ENCODE measurements at places on chromosomes 3 and 15. TPM values are rescaled to one million over a fixed set of nuclear protein-coding genes. Genes with fewer than 3 reads are reported as not detected.
A peak's percentile ranks its signal among the peaks of the same experiment; 100 is the strongest.

DNA sequence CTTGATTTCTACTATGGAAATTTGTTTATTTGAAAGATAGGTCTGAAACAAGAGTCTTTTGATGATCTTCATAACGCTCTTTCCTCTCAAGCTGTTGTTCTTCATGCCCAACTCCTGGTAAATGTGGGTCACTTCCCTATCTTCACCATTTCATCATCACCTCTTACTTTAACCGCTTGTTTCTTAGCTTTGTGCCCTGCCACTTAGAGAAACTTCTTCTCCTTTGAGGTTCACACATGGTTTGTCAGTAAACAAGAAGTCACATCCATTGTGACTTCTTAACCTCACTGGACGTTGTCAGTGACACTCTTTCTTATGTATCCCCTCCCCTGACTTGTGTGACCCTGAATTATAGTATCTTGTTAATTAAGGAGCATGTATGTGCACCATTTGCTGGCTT is 16.9 kb upstream of the P2RY13 start:
- DNase-seq = no peak

- no peak for DNase-seq
Observed at GRCh38 chr15:37081983-37082382, 18.4 kb downstream of the MEIS2 start.

DNA sequence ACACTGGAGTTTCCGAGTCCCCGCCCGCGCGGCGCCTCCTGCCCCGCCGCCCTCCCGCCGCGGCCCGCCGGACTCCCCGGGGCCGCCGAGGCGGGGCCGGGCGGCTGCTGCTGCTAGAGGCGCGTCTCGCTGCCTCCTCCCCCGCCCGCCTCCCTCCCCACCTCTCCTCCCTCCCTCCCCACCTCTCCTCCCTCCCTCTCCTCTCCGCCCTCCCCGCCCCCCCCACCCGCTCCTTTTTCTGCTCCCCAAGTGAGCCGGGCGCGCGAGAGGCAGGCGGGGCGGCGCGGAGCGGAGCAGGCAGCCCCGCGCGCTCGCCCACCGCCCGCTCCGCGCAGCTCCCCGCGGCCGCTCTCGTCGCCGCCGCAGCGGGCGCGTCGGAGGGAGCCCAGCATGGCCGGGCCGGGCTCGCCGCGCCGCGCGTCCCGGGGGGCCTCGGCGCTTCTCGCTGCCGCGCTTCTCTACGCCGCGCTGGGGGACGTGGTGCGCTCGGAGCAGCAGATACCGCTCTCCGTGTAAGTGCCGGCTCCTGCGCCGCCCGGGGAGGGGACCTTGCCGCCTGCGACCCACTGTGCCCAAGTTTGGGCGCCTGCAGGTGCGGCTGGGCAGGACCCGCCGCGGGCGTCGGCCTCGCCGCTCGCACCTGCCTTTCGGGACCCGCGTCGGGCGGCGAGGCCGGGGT is at the start of gene CACNA2D3:
CACNA2D3 (plus strand) TSS at position 229 of the 679 bp plus-strand sequence.
- peak; percentile 69 for DNase-seq

GRCh38 chr3:120311863-120312794 is 27.1 kb upstream of the GPR156 start:
- no peak for DNase-seq

DNA sequence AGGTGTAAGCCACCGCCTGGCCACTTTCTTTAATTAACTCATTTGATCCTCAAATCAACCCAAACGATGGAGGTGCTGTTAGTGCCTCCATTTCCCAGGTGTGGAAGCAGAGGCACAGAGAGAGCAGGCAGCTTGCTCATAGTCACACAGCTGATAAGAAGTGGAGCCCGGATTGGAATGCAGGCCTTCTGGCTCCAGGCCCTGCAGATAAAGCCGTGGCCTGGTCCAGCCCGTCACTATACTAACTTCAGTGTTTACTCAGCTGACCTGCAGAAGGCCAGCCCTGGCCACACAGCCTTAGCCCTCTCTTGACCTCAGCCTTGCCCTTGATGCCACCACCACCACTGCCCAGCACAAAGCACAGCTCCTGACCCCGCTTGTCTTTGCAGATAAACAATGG is 116.7 kb downstream of the NUP210 start:
- DNase-seq = no peak

- peak; percentile 65 for DNase-seq
Observed at GRCh38 chr3:193851941-193852674, 259.1 kb downstream of the OPA1 start.

- DNase-seq = no peak
Observed at GRCh38 chr15:75725719-75726607, 13.3 kb upstream of the CSPG4 start.

Gene RAMAC
- 31.9 TPM for total RNA-seq

Gene RHOV
- total RNA-seq = 11.8 TPM

Data from tongue (tissue), 3 donors.